Renal pelvis (tissue), 12 donors: ENCODE measurements at places on chromosomes 1 and 21. TPM values are rescaled to one million over a fixed set of nuclear protein-coding genes. Genes with fewer than 3 reads are reported as not detected.

GRCh38 chr1:212656730-212657129, 42.9 kb downstream of the BATF3 start:
- DNase-seq, result no peak

GRCh38 chr1:56029319-56030003, 549.9 kb downstream of the PLPP3 start:
- no peak for DNase-seq

DNA sequence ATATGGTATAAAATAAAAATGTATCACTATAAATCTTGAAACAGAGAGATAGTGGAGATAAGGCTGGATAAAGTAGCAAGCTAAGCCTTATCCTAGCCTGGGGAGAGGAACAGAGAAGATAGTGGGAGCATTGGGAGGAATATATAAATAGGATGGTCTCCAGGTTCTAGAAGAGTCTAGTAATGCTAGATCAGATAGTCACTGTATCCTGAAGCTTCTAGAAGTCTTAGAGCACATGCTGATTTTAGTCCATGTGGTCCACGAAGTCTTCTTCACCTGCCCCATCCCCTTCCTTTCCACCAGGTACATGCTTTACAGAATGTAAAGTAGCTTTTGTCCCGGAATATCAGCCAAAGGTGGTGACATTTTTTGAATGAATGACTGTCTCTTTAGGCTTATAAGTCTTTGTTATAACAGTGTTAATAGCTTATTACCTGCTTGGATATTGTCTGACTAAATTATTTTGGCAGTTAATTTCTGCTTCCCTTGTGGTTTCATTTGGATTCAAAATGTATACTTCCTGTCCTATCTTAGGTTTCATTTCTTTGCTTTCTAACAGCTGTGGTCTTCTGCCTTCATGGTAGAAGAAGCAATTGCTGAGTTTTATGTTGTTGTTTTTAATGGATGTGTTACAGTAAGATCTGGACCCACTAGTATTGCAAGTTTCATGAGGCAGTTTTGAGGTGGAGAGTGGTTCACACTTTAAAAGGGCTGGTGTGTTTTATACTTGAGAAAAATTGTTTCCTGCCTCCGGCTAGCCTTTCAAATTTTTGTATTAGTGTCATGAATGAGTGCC, 5.9 kb downstream of the SMG7 start:
- no peak for DNase-seq

DNA sequence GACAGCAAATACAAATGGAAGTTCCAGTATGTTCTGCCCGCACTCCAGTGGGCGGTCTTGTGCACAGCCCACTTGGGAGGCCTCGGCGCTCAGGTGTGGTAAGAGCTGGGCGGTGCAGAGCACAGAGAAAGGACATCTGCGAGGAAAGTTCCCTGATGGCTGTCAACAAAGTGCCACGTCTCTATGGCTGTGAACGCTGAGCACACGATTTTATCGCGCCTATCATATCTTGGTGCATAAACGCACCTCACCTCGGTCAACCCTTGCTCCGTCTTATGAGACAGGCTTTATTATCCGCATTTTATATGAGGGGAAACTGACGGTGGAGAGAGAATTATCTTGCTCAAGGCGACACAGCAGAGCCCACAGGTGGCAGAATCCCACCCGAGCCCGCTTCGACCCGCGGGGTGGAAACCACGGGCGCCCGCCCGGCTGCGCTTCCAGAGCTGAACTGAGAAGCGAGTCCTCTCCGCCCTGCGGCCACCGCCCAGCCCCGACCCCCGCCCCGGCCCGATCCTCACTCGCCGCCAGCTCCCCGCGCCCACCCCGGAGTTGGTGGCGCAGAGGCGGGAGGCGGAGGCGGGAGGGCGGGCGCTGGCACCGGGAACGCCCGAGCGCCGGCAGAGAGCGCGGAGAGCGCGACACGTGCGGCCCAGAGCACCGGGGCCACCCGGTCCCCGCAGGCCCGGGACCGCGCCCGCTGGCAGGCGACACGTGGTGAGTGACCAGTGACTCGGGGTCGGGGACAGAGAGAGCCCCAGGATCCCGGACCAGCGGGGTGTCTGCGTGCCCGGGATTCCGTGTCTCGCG, at the start of gene IL12RB2:
TSS of gene IL12RB2 (plus strand) at position 623 of the 810 bp plus-strand sequence. CDS start 12,496 bp downstream, outside the sequence.
- DNase-seq, result no peak

- DNase-seq, result no peak
Observed at GRCh38 chr1:91809317-91809716, 76.6 kb downstream of the TGFBR3 start.

DNA sequence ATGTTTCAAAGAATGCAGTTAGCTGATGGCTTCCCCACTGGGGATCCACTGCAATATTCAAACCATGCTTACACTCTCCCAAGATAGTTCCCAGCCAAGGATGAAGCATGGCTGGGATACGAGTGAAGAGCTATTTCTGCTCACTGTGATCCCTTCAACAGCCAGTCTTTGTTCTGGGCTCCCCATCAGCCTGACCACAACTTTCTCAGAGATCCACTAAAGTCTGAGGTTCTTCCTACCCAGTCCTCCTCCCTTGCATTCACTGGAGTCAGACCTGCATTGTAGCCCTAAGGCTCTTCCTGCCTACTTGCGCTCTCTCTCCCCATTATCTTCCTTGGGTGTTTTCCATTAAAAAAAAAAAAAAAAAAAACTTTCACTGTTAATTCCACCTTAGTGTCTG, 101.4 kb downstream of the TTLL7 start:
- no peak for DNase-seq

- DNase-seq, result no peak
Observed at GRCh38 chr1:207418351-207418750, 35.8 kb upstream of the CR2 start.

DNA sequence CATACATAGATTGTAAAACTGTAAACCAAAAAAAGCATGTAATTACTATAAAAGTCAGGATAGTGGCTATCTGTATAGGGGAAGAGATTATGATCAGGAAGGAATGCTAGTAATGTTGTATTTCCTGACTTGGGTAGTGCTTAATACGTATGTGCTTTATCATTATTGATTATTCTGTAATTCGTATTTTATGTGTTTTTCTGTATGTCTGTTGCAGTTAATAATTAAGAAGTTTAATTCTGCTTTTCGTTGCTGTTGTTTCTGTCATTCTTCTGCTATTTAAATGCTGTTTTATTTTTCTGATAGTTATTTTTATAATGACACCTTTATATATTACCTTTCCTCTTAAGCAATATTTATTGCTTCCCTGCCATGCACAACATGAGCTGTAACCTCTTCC, 29.3 kb upstream of the TRIM33 start:
- no peak for DNase-seq

- DNase-seq, result no peak
Observed at GRCh38 chr1:32275424-32275823, 16.5 kb upstream of the HDAC1 start.

DNA sequence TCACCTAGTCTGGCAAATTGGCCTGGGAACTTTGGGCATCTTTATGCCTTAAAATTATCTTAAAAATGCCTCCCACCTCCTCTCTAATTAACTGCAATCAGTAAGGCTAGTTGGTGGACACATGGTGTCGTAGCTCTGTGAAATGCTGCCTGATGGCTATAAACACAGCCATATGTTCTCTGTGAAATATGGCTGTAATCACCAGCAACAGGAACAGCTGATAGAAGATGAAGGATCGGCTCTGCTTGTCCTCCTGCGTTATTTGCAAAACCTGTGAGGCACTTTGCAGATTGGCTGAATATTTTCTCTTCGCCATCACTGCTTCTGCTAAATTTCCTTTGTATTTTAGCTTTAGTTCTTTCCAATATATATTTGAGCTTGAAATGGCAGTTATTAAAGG, 419.6 kb downstream of the RWDD3 start:
- DNase-seq, result no peak

- DNase-seq, result no peak
Observed at GRCh38 chr1:10916991-10917390, 95.5 kb upstream of the TARDBP start.

DNA sequence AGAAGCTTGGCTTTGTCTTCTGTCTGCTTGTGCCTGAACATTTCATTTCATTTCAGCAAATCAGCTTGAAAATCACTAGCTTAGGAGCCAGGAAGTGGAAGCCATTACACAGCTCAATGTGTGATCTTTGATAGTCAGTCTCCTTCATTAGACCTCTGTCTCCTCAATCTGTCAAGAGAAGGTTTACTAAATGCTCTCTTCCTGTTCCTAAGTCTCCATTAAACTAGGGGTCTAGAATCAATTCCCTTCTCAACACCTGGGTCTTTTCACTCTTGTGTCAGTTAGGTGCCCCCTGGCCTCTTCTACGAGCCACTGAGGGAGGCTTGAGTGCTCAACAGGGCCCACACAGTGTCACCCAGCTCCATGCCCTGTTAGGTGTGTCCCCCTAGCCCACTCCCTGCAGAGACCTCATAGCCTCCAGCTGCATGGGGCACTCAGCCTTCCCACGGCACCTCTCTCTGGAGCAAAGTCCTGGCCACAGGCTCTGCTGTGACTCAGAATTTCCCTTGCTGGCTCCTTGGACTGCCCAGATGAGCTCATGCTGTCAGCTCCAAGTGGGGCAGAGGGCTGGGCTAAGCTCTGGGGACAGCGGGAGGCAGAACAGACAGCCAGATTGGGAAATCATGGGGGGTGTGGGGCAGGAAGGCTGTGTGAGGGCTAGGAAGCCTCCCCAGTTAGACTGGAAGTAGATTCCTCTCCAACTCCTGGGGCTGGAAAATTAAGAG, 115.7 kb upstream of the IPO9 start:
- DNase-seq, result no peak

- DNase-seq, result no peak
Observed at GRCh38 chr1:244276646-244277045, 175.1 kb downstream of the ADSS2 start.

- DNase-seq, result no peak
Observed at GRCh38 chr1:221343607-221344006, 398.3 kb downstream of the DUSP10 start.

MMP23B gene
- 34.6 TPM for polyA plus RNA-seq

PODN gene
- polyA plus RNA-seq, result 2.0 TPM

KRTAP19-6 gene
- polyA plus RNA-seq, result not detected

MATN1 gene
- 0.17 TPM for polyA plus RNA-seq

VWA5B1 gene
- polyA plus RNA-seq, result 1.4 TPM

CFHR5 gene
- not detected for polyA plus RNA-seq
